ENCODE measurements at places on chromosomes 7 and 10.
A peak's percentile ranks its signal among the peaks of the same experiment; 100 is the strongest.

DNA sequence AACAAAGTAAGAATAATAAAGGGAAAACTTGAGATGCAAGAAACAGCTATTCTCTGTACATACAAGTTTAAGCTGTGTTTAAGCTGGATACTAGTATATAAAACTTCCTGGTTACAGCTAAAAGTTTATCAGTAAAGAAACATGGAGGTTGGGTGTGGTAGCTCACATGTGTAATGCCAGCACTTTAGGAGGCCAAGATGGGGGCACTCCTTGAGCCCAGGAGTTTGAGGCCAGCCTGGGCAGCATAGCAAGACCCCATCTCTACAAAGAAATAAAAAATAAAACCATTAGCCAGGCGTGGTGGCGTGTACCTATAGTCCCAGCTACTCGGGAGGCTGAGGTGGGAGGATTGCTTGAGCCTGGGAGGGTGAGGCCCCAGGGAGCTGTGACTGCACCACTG, 3.2 kb downstream of the RSU1 start:
- H3K36me3 ChIP-seq = no peaks in the 10 kb centered on the region
- no peak overlapping the region for H3K27ac ChIP-seq
- H3K27me3 ChIP-seq = no peaks in the 10 kb centered on the region

GRCh38 chr7:70259502-70259901, 661.2 kb downstream of the AUTS2 start:
- H3K36me3 ChIP-seq = no peaks in the 10 kb centered on the region
- DNase-seq = no peak
- H3K4me1 ChIP-seq = no peaks in the 10 kb centered on the region
- no peaks in the 10 kb centered on the region for H3K27me3 ChIP-seq
- H3K27ac ChIP-seq = no peak overlapping the region

- no peak for DNase-seq
- no peak overlapping the region for H3K4me3 ChIP-seq
- no peak overlapping the region for H3K27ac ChIP-seq
- H3K36me3 ChIP-seq = no peaks in the 10 kb centered on the region
- H3K4me1 ChIP-seq = peaks cover 11% of the 10 kb centered on the region
Observed at GRCh38 chr7:74010407-74010806, 17.6 kb upstream of the ELN start.

DNA sequence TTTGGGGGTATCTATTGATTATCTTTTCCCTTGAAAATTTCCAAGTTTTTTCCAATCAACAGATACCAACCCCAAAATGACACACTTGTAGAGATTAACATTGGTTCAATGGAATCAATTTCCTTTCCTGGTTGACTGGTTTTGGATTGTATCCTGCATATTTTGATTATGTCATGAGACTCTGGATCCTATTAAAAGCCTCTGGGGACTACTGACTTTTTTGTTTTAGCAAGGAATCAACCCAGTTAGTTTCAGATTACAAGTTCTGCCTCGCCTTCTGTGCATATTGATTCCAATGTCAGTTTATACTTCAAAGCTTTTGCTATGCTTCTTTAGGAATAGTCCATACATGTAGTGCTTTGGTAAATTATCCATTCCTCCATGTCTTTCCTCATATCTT, 29.2 kb downstream of the COPG2 start:
- H3K36me3 ChIP-seq = no peaks in the 10 kb centered on the region
- no peaks in the 10 kb centered on the region for H3K4me1 ChIP-seq
- H3K27ac ChIP-seq = no peak overlapping the region
- no peak for DNase-seq

- no peaks in the 10 kb centered on the region for H3K36me3 ChIP-seq
- no peaks in the 10 kb centered on the region for H3K27me3 ChIP-seq
- no peaks in the 10 kb centered on the region for H3K4me1 ChIP-seq
- H3K27ac ChIP-seq = no peak overlapping the region
- no peak for DNase-seq
Observed at GRCh38 chr10:105247831-105248499, 606.9 kb downstream of the SORCS3 start.

DNA sequence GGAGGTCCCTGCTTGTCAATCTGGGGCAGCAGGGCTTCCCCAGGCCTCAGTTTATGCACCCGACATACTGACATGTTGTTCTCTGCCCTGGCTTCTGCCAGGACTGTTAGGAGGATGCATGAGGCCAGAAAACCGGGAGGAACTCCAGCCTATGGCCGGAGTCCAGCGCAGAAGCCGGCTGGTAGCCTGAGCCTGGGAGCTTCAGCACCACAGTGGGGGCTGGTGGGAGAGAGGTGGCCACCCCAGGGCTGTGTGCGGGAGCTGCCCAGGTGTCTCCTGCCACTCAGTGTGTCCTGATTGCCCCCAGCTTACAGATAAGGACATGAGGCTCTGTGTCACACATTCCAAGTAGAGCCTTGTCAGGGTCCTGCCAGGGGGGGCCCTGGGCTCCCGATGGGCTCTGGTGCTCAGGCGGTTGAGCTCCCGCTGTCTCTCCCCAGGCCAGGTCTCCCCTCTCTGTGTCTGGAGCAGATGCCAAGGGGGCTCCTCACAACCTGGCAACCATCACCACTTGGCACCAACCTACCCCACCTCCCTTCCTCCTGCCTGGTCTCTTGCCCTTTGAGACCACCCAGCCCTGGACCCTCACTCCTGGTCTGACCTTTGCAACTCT, 32.3 kb downstream of the PPIF start:
- no peak overlapping the region for H3K27ac ChIP-seq
- H3K4me3 ChIP-seq = no peak overlapping the region
- peaks cover 3% of the 10 kb centered on the region for H3K4me1 ChIP-seq
- H3K36me3 ChIP-seq = no peaks in the 10 kb centered on the region
- no peaks in the 10 kb centered on the region for H3K27me3 ChIP-seq

DNA sequence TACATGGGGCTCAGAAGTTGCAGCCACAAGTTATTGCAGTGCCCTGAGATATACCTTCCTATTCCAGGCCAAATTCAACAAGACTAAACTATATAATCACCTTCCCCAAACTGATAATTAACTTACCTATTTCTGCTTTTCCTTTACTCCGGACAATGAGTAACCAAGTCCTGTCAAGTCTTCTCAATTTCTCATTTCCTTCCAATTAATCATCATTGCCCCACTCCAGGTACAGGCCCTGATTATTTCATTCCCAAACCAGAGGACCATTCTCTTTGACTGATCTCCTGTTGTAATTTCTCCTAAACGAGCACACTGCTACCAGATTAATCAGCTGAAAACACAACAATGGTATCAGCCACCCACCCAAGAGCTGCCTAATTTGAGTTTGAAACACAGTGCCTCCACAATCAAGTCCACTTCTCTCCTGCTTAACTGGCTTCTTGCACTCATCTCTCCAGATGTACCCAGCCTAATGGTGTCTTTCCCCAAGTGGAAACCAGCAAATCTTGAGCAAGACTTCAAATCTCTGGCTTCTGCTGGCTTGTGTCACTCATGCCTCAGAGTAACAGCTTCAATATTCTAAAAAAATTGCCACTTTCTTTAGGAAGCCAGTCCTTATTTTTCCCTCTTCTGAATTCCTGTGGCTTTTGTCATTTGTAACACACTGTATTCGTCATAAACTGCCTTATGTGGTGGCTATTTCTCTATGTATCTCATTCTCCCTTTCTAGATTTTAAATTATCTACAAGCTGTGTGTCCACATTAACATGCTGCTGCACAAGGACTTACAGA, 89.1 kb downstream of the CDK6 start:
- no peak for DNase-seq
- peaks cover 56% of the 10 kb centered on the region for H3K4me1 ChIP-seq
- no peaks in the 10 kb centered on the region for H3K27me3 ChIP-seq
- peak overlapping the region; percentile 6 for H3K4me3 ChIP-seq
- no peak overlapping the region for H3K27ac ChIP-seq

DNA sequence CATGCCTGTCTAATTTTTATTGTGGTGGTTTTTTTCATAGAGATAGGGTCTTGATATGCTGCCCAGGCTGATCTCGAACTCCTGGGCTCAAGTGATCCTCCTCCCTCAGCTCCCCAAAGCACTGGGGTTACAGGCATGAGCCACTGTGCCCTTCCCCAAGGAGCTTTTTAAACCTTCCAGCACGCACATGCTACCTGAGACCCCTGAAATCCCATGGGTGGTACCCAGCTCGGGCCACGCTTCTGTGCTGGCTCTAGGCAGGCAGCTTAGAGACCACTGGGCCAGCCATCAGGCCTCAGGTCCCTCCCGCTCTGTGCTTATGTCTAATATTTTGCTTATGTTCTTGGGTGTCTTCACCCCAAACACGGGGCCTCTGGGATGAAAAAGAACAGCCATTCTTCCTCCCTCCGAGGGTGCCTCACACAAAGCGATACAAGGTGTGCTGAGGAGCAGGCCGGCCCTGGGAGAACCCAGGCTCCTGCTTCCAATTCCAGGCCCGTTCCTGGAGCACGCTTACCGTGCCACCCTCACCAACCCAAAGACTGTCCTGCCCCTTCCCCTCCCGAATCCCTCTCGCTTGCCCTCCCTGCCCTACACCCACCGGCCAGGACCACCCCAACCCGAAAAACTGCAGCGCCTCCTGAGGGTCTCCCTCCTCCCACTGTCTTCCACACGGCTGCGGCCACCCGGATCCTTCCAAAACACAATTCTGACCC, 10.9 kb downstream of the SPOCK2 start:
- H3K27me3 ChIP-seq = no peaks in the 10 kb centered on the region
- DNase-seq = no peak
- H3K27ac ChIP-seq = no peak overlapping the region
- peaks cover 22% of the 10 kb centered on the region for H3K4me1 ChIP-seq

GRCh38 chr7:100804681-100805431, 22.5 kb downstream of the EPHB4 start:
- DNase-seq = no peak
- H3K36me3 ChIP-seq = peaks cover 26% of the 10 kb centered on the region
- H3K4me3 ChIP-seq = no peak overlapping the region
- H3K27ac ChIP-seq = no peak overlapping the region

DNA sequence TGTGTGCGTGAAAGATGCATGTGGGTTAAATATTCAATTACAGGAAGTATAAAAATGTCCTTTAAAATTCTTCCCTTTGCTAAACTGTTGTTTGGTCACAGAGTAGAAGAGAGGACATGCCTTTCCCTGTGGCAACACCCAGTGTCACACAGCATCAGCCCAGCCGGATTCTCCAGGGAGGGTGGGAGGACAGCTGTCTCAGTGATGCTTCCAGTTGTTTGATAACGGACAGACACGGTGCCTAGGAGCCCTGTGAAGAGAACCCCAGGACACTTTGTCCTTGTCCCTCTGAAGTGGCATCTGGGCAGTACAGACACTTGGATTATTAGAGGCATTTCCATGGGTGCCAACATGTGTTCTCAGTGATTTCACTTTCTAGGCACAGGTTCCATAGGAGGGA, 306.6 kb upstream of the LRGUK start:
- H3K4me1 ChIP-seq = no peaks in the 10 kb centered on the region
- no peak overlapping the region for H3K4me3 ChIP-seq
- DNase-seq = no peak

- peak overlapping the region; percentile 70 for H3K4me3 ChIP-seq
- H3K27me3 ChIP-seq = no peaks in the 10 kb centered on the region
- no peak for DNase-seq
- H3K27ac ChIP-seq = peak overlapping the region; percentile 93
Observed at GRCh38 chr10:135601-136464, 578 bp downstream of the ZMYND11 start.

GRCh38 chr10:35215107-35215506, 88.5 kb downstream of the CREM start:
- DNase-seq = no peak
- H3K36me3 ChIP-seq = no peaks in the 10 kb centered on the region
- no peaks in the 10 kb centered on the region for H3K27me3 ChIP-seq
- no peak overlapping the region for H3K4me3 ChIP-seq
- H3K4me1 ChIP-seq = peaks cover 13% of the 10 kb centered on the region

GRCh38 chr10:70324339-70324861, 40.6 kb upstream of the NPFFR1 start:
- H3K4me1 ChIP-seq = peaks cover 14% of the 10 kb centered on the region
- H3K27ac ChIP-seq = no peak overlapping the region
- no peak for DNase-seq
- H3K27me3 ChIP-seq = no peaks in the 10 kb centered on the region

DNA sequence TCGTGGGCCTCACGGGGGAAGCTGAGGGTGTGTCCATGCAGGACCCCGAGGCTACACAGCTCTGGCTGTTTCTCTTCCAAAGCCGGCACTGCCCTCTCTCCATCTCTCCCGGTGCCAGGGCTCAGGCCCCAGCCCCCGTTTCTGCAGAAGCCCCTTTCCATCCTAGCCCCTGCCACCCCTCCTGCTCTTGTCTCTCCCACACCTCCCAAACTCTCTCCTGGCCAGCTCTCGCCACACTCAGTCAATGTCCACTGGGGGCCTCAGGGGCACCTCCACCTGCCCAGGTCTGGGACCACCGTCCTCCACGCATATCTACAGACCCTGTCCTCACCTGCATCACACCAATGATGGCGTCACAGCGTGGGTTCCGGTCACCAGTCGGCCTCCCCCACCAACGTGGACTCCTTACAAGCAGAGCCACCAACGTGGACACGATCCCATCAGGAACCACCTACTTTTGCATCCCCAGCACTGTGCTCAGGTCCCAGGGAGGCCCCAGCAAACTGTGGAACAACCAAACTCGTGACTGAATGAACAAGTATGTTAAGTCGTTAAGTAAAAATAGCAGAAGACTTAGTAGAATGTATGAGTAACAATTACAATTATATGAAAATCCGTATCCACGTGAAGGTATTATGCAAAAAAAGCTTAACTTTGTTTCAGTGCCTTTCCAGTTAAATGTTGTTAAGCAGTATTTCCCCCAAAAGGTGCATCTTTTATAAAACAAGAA, 38.4 kb downstream of the DIP2C start:
- no peak for DNase-seq
- no peaks in the 10 kb centered on the region for H3K4me1 ChIP-seq
- H3K4me3 ChIP-seq = no peak overlapping the region
- H3K27me3 ChIP-seq = no peaks in the 10 kb centered on the region

- no peaks in the 10 kb centered on the region for H3K27me3 ChIP-seq
- H3K4me3 ChIP-seq = no peak overlapping the region
- H3K4me1 ChIP-seq = peaks cover 4% of the 10 kb centered on the region
- peak; percentile 73 for DNase-seq
- H3K36me3 ChIP-seq = no peaks in the 10 kb centered on the region
Observed at GRCh38 chr7:142357953-142358520, 100.2 kb upstream of the PRSS58 start.

All from HCT116 (cell line).